ENCODE measurements at places on chromosomes 6 and 20.

DNA sequence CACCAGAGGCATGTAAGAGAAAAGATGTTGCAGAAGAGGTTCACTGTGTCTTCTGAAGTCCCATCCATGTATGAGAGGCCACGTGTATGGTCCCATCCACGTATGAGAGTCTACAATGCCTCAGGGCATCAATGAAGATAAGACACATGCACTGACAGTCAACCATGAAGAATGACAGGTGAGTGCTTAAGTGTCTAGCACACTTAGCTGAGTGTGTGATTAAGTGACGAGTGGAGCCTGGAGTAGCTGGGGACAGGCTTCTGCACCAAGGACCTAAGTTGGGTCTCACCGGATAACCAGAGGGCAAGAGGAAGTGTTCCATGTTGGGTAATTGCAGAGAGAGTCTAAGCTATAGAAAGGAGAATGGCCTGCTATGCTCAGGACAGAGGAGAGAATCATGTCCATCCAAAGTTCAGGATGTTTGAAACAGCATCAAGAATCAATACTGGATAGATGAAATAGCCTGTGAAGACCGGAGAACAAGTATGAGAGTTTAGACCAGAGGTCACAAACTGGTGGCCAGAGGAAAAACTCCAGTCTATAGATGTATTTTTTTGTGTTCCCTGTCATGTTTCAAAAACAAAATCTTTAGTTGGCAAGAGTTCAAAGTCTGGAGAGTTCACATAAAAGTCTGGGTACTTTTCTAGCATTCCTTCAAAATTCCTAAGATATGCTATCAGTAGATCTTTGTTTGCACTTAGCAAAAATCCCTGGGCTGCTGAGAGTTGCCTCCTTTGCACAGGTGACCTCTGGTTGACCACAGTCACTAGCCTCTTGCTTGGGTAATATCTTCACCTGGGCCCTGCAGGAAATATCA lies 165.8 kb downstream of the KIF16B start:
- no peak for DNase-seq

GRCh38 chr6:170251776-170252571 lies 38.9 kb downstream of the DLL1 start:
- no peak for DNase-seq

- no peak for DNase-seq
Measured at GRCh38 chr20:49482621-49483017, at the start of gene KCNB1. TSS of gene KCNB1 (minus strand) at chr20:49482668. CDS start at chr20:49482480, 188 bp downstream.

DNA sequence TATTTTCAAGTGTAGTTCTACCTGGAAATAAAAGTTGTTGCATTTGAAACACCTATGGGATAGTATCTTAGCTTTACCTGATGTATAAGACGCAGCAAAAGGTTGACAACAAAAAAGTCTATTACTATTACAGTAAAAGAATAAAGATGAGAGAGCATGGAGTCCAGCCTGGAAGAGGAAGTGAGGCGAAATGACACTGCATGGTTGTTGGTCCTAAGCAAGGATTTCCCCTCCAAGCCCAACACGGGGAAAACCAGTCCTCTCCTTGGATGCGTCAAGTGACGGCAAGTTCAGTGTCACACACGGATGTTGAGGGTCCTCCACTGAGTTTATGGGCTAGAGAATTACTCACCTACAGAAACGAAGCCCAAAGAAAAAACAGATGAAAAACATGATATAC lies 51.7 kb downstream of the COL11A2 start:
- no peak for DNase-seq

All from KG1 (cell line).